ENCODE measurements at places on chromosomes 5 and 9.

DNA sequence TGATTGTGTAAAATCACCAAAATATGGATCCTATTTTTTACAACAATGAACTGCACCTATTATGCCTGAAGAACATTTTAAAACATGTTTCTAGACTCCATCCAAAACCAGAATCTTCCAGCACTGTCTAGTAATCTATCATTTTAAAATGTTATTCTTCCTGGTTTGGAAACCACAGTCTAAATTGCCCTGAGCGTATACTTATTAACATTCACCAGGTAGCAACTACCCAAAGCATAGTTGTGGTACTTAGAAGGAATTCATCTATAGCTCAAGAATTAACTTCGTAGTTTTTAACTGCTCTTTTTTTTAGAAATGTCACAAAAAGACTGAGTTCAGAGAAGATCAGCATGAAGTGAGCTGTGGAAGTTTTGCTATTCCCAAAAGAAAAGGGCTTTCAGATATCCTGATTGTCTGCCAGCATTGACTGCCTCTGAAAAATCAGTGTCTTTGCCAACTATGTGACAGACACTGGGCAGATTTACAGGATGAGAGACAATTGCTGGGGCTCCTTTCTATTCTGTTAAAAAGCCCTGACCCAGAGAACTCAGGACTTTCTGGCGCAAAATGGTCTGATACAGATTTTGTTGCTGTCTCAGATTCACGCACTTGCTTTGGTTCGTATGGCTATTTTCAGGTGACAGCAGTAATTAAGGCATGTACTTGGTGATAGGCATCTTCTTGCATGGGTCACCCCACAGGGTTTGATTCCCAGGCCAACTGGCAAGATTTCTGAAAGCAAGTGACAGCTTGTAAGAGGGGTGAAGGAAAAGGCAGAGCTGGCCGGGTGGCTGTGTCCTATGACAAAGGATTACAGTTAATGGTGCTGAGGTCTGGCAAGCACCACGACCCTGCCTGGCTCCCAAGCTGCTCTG is 152.5 kb upstream of the RAI14 start:
- DNase-seq: no peak

GRCh38 chr5:2017540-2018389 is 135.0 kb upstream of the IRX4 start:
- DNase-seq: no peak

DNA sequence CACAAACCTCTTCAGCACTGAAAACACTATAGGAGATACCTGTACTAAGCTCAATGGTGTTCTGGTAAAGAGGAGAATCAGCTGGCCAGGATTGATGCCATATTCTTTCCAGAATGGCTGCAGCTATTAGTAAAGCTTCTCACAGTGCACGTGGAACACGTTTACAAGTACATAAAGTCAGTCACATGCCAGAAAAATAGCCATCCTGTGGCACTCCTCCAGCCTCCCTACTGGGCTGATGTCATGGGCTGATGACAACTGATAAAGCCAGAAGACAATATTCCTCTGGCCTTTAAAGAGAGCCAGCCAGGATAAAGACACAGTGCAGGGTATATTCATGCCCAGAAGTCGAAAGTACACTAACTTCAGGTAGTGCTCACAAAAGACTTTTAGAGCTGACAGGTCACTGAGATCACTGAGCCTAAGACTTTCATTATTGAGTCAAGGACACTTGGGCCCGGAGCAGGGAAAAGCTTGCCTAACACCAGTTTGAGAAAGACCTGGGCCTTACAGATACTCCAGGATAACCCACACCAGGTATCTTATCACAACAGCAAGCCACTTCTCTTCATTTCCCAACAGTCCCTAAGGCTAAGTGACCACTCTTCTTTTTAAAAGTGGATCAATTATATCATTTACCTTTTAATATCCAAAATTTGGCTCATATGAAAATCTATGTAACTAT is 29.4 kb downstream of the ABITRAM start:
- DNase-seq: no peak

DNA sequence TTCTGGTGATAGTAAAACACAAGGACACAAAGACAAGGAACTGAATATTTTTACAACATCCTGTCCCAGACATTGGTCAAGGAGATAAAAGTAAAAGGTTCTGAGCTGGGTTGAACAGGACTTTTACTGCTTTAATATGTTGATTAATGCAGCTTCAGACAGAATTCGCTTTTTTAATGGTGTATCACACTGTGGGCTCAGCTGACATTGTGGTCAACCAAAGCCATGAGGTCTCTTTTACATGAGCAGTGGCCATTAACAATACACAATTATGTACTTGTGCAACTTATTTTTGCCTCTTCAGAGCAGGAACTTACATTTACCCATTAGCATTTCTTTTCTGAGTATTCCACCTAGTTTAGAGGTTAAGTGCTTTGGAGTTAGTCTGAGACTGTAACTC is 22.8 kb upstream of the ERBIN start:
- DNase-seq: no peak

DNA sequence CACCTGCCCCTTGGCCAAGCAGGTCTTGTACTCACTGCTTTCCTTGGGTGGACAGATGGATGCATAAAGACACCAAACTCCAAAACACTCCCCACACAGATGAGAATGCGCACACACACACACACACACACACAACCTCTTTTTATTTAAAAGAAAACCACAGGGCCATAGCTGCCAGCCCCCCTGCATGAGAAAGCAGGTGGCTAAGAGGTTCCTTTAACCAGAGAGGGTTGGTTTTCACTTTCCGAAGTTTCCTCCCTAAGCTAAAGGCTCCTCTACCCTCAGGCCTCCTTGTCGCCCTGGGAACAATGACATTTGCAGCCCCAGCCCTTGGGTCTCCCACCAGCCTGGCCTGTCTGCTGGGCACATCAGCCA is 11.1 kb downstream of the NR5A1 start:
- no peak for DNase-seq

DNA sequence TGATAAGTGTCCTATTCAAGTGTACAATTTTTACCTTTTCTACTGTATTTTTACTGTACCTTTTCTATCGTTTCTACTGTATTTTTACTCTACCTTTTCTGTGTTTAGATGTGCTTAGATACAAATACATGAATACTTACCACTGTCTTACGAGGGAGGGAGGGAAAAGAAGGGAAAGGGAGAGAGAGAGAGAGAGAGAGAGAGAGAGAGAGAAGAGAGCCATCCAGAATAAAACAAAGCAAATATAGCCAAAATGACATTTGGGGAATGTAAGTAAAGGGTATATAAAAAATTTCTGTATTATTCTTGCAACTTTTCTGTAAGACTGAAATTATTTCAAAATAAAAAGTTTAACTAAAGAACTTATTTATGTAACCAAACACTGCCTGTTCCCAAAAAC is 121.2 kb downstream of the HOMER1 start:
- no peak for DNase-seq

All from cortex of kidney (tissue), 1 donor.